SJSA1 (cell line): ENCODE measurements at places on chromosomes 12 and 14. TPM values are rescaled to one million over a fixed set of nuclear protein-coding genes. Genes with fewer than 3 reads are reported as not detected.

Gene LRTM2
- not detected in 2 replicates for total RNA-seq

Gene GSG1
- 0.32 TPM in 1 of 2 replicates, not detected in the other for total RNA-seq

Gene CDCA4
- 63.2 and 83.6 TPM in 2 replicates for total RNA-seq

Gene AHNAK2
- 4.3 and 8.9 TPM in 2 replicates for total RNA-seq

Gene WSCD2
- not detected in 2 replicates for total RNA-seq

Gene CMA1
- not detected in 2 replicates for total RNA-seq

Gene GLIPR1L1
- total RNA-seq: not detected in 2 replicates

Gene C14orf132
- 3.0 TPM in 2 replicates for total RNA-seq

Gene IRAK4
- total RNA-seq: 19.2 and 25.8 TPM in 2 replicates

Gene SDR9C7
- not detected in 2 replicates for total RNA-seq

- DNase-seq: peak; percentile 4
Measured at GRCh38 chr14:68651075-68651474, 141.8 kb downstream of the ZFP36L1 start.

- no peak for DNase-seq
Measured at GRCh38 chr14:38839694-38840365, 263.2 kb downstream of the SEC23A start.

- no peak for DNase-seq
Measured at GRCh38 chr14:61430066-61430757, 108.8 kb downstream of the PRKCH start.

GRCh38 chr14:49363821-49364751 is 222.1 kb downstream of the RPS29 start:
- DNase-seq: no peak

DNA sequence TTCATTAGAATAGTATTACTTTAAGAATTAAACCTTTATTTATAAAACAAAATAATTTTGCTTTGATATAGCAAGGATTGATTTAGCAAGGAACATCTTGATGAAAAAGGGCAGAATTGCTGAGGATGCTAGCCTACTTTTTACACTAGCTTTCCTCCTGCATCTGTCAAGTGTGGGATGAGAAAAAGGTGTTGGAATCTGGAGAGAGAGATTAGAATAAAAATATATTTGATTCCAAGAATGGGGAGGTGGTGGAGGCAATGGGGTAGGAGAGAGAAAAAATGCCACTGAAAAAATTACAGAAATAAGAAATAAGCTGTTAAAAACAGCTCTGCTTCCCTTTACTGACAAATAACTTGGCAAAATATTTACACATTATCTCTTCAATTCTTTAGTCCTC is 98.9 kb downstream of the NUMB start:
- no peak for DNase-seq

- DNase-seq: no peak
Measured at GRCh38 chr12:98179151-98179550, 336.2 kb upstream of the TMPO start.

GRCh38 chr14:105702275-105702817 is 176.0 kb downstream of the TMEM121 start:
- peak; percentile 19 for DNase-seq

DNA sequence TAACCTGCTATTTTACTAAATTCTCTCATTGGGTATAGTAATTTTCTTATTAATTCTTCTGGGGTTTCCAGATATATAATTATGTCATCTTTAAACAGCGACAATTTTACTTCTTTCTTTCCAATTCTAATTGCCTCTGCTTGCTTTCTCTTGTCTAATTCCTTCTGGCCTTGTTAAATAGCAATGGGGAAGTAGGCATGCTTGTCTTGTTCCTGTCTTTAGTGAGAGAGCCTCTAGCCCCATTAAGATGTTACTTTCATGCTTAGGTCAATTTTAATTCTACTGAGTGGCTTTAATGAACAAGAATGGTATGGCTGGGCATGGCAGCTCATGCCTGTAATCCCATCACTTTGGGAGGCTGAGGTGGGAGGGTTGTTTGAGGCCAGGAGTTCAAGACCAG is 31.7 kb downstream of the LRTM2 start:
- no peak for DNase-seq

GRCh38 chr14:100389497-100390104 is 66.5 kb downstream of the SLC25A47 start:
- no peak for DNase-seq

GRCh38 chr14:68766299-68767247 is 26.3 kb downstream of the ZFP36L1 start:
- DNase-seq: no peak

- no peak for DNase-seq
Measured at GRCh38 chr14:71317385-71318096, 410.3 kb downstream of the PCNX1 start.

GRCh38 chr14:104132981-104133380 is 5.4 kb upstream of the KIF26A start:
- no peak for DNase-seq

GRCh38 chr14:33052943-33053342 is 114.3 kb downstream of the NPAS3 start:
- DNase-seq: no peak

DNA sequence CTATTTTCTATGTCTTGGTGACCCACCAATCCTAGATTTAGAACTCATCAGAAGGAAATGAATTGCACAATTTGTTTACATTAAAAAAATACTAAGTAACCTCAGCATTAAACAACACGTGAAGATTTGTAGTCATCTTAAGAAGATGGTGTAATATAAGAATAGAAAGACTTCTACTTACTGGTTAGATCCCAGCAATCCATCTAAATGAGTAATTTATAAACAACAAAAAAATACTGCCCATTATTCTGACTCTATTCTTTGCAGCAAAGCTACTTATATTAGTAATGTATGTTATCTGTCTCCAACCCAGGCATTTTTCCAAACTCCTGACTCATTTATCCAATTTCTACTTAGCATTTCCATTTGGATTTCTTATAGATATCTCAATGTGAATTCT is 67.8 kb downstream of the CD163L1 start:
- no peak for DNase-seq

DNA sequence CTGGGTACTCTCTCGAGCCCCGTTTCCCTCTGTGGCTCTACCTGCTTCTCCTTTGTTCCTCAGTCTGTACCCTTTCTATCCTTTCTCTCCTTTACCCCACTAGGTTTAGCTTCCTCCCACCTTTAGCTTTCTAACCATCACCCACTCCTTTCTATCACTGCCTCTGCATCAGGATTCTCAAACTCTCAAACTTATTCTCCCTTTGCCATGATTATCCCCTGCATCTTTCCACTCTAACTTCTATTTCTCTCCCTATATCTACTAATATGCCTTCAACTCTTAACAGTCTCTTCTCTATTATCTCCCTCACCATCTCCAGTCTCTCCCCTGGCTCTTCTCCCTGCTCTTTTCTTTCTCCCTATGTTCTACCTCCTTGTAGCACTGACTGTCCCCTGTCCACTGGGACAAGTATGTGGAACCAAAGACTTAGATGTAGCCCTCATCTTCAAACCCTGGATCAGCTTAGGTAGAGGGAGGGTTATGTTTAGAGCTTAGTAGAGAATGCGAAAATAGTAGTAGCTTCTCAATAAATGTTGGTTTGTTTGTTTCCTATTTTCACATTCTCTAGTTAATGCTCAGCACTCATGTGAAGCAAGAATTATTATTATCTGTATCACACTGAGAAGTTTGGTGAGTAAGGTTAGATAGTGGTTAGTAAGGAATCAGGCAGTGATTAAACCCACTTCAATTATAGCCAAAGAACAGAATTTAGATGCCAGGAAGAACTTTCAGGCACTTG is 3.4 kb downstream of the GDF11 start:
- no peak for DNase-seq

DNA sequence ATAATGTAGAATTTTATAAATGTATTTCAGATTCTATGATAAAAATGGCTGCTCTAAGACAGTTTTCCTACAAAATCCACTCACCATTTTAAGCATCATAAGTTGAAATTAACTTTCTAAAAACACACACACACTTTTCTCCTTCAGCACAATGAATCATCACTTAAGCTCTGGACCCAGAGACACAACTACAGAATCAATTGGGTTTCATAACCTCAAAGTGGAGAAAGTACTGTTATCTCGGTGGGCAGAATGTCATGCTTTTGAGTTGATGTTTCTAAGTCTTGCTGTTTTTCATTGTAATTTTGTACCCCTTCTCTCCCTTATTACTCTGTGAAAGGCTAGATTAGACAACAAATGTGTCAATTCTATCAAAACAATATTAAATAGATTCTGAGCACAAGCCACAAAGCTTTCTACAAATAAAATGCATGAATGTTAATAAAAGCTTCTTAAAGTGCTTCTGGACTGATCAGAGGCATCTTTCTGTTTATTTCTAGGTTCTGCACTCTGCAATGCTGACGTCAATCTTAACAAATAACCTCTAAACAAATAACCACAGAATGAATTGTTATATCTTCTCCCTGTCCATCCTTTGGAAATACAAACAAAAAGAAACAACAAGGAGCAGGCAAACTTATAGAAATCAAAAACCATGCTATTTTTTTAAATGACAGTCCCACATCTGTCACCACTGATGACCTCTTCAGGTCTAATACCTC is 8.2 kb downstream of the IPO8 start:
- peak; percentile 31 for DNase-seq

GRCh38 chr12:55760663-55761062 is 17.7 kb downstream of the GDF11 start:
- no peak for DNase-seq

DNA sequence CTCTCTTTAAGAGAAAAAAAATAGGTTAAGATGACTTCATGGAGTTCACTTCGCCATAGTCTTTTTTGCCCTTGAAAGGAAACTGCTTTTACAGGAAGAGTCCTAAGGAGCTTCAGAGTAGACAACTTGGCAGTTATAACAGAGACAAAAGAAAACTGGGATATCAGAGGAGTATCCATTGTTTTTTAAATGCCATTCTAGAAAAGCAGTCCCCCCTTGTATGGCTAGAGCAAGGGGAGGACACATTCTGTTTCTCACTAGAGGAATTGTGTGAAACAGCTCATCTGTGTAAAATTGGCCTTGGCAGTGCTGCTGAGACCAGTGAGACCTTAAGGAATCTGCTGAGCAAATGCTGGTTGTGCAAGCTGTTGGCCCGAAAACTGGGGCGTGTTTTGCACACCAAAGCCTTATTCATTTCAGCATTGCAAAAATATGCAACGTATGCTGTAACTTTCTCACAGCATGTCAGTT is 128.0 kb downstream of the GPR135 start:
- no peak for DNase-seq

DNA sequence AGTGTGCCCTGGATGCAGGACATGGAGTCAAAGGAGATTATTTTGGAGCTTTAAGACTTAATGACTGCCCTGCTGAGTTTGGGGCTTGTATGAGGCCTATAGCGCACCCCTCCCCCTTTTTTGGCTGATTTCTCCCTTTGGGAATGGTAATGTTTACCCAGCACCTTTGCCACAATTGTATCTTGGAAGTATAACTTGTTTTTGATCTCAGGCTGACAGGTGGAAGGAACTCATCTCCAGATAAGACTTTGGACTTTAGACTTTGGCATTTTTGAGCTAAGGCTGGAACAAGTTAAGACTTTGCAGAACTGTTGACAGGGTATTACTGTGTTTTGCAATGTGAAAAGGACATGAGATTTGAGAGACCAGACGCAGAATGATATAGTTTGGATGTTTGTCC is 110.5 kb downstream of the DERA start:
- DNase-seq: no peak

- DNase-seq: no peak
Measured at GRCh38 chr14:28057359-28058296, 709.0 kb upstream of the FOXG1 start.

- DNase-seq: no peak
Measured at GRCh38 chr14:26276757-26277156, 321.1 kb downstream of the NOVA1 start.

DNA sequence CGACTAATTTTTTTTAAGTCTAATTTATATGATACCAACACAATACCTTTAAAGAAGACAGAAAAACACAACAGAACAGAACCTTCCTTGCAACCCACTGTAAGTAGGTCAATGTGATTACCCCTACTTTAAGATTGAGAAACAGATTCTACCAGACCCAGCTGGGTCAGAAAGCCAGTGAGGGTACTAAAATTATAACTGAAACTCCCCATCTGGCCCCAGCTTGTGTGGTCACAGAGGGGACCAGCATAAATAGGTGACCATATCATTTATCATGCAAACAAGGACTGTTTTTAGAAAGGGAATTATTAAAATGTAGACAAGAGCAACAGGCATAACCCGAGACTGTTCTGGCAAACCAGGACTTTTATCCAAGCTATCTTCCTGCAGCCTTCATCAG is 30.1 kb upstream of the FRMD6 start:
- DNase-seq: no peak

- DNase-seq: no peak
Measured at GRCh38 chr12:71671816-71672215, 7.7 kb downstream of the THAP2 start.

DNA sequence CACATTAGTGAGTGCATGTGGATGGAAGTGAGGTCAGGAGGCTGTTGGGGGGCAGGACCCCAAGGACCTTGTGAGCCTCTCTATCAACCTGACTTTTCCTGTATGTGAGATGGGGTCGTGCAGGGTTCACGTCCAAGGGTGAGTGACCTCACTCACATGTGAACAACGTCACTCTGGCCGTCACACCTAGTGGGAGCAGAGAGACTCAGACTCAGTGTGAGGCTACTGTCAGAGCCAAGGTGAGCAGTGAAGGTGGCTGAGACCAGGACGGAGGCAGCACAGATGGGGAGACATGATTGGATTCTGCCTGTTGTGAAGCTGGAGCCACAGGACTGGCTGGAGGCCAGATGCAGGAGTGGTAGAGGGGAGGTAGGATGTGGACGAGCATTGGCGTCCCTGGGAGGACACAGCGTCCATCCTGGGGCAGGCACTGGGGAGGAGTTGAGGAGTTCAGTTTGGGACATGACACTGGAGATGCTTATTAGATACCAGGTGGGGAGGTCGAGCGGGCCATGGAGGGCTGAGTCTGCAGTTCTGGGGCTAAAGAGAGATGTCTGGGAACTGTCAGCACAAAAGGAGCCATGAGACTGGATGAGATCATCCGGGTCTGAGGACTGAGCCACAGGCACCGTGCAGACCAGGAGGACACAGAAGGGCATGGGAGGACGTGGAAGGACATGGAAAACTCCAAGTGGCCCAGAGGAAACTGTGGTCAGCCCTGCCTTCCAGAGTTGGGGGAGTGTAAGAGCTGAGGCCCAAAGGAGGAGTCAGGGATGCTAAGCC is 92.8 kb downstream of the LGMN start:
- DNase-seq: no peak

DNA sequence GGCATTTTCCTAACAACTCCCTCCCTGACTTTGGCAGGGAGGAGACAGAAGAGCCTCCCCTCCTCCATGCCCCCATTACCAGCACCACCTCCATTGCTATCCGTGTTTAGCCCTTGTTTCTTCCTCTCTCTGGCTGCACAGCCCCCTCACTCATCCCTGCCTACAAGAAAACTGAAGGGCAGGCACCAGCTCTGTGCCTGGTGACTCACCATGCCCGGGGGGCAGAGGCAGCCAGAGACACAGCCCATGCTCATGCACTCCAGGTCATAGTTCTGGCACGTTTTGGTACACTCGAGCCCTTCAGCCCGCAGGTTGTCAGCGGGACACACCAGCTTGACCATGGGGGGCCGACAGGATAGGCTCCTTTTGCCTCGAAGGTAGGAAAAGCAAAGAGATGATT is 80.4 kb downstream of the VWF start:
- DNase-seq: no peak

GRCh38 chr14:67577909-67578749 is 21.9 kb downstream of the PIGH start:
- DNase-seq: no peak
